ENCODE measurements at places on chromosomes 5 and 9.

GRCh38 chr9:104961238-104961637, 33.3 kb upstream of the ABCA1 start:
- DNase-seq = peak; percentile 1

- DNase-seq = no peak
Measured at GRCh38 chr5:60668686-60669304, 31.2 kb downstream of the DEPDC1B start.

DNA sequence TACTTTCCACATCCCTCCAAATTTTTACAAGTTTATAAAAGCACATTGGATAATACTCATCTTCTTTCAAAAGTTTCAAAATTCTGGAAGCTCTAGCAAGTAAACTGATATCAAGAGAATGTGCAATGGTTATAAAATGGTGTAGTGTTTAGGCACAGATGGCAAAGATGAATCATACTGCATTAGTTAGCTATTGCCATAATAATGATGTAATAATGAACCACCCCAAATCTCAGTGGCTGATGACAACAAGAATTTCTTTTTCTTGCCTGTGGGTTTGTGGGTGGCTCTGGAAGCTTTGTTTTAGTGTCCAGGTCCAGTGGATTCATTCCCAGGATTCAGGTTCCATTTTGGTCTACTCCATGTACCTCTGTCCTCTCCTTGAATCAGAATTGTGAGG, 319.0 kb downstream of the BRINP1 start:
- DNase-seq = no peak

DNA sequence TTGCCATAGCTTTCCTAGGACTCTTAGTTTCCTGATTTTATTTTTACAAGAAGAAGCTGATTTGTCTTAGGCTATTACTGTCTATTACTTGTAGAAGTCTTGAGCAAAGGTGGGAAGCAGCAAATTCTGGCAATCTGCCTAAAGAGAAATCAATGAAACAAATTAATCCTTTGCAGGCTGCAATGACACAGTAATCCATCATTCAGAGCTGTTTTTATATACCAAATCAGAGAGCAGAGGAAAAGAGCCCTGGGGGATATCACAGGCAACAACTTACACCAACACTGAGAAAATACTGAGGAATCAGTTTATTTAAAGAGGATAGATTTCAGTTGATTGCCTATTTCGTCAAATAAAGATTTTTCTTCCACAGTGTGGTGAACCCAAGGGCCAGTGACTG, 13.6 kb downstream of the NR2F1-AS1 start:
- no peak for DNase-seq

- DNase-seq = no peak
Measured at GRCh38 chr5:68562308-68562707, 346.8 kb downstream of the PIK3R1 start.

- DNase-seq = no peak
Measured at GRCh38 chr5:37005252-37005651, 128.7 kb downstream of the NIPBL start.

GRCh38 chr5:54874337-54875021, 110.9 kb downstream of the ESM1 start:
- DNase-seq = no peak

- DNase-seq = no peak
Measured at GRCh38 chr9:81234924-81235610, 454.3 kb downstream of the TLE1 start.

DNA sequence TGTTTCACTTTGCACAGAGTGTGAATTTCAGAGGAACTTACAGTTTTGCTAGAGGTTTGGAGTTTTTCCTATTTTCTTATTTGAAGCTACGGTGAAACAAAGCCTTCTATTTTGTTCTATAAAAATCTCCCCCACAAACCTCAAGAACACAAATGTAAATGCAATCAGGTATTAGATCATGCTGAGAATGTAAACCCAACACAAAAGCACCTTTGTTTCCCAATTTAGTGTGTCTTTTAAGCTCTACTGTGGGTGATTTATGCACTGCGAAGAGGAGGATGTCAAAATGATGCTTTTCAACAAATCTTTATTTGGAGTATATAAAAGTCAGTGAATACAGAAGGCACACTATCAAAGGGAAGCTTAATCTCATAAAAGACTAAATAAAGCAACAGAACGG, 4.3 kb upstream of the DRD1 start:
- no peak for DNase-seq

GRCh38 chr5:156396063-156396829, 69.3 kb downstream of the SGCD start:
- DNase-seq = no peak

- no peak for DNase-seq
Measured at GRCh38 chr9:119088002-119088547, 281.2 kb downstream of the BRINP1 start.

DNA sequence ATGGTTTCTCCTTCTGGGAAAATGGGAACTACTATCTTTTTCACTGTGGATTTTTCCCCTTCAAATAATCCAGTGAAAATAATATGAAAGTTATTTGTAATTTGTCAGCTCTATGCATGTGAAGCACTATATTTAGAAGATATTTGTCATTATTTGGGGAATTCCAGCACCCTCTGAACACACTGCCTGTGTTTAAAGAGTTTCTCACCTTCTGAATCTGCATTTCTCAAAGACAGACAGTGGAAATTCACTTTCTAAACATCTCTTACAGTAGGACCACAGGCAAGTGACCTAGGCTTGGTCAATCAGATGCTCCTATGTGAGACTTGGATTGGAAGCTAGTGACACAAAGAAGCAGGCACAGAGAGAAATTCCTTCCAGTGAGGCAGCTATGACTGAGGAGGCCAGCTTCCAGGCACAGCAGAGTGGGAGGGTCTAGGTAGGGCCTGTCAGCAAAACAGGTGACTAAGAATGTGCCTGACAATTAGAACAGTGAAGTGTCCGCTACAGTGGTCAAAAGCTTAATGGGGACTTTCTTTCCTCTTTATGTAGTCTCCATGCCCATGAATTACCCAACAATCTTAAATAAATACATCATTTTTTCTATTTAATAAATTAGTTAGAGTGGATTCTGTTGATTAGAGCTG, 167.2 kb downstream of the HMHB1 start:
- DNase-seq = no peak

DNA sequence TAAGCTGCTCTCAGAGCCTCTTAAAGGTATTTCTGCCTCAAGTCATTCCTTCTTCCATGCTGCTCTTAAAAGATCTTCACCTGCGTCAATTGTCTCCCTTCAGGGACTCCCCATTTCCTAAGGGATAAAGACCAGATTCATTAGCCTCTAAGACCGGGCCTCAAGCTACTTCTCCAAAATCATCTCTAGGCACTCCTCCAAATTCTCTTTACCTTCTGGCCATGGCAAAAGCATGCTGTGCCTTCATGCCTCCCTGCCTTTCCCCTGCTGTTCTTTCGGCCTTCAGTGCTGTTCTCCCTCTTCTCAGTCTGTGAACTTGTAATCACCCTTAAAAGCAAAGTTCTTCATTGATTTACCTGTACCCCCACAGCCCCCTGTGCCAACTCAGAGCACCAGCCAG, 4.4 kb downstream of the TMOD1 start:
- no peak for DNase-seq

- DNase-seq = no peak
Measured at GRCh38 chr9:84932915-84933527, 263.5 kb downstream of the NTRK2 start.

DNA sequence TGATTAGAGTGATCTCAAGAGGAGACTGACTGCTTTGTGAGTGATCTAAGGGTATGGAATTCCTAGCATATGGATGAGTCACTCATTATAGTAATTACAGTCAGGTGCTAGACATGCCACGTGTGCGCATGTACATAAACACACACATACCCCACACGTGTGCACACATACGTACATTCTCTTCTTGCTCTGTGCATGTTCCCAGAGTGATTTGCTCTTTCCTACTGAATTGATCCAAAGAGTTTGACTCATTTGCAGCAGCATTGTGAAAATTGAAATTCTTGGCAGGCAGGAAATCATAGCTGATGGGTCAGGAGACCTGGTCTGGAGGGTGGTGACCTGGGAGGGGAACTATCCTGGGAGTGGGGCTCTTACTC, 63.8 kb downstream of the ANGPTL2 start:
- DNase-seq = no peak

GRCh38 chr5:84419742-84420141, 35.1 kb upstream of the EDIL3 start:
- DNase-seq = no peak

DNA sequence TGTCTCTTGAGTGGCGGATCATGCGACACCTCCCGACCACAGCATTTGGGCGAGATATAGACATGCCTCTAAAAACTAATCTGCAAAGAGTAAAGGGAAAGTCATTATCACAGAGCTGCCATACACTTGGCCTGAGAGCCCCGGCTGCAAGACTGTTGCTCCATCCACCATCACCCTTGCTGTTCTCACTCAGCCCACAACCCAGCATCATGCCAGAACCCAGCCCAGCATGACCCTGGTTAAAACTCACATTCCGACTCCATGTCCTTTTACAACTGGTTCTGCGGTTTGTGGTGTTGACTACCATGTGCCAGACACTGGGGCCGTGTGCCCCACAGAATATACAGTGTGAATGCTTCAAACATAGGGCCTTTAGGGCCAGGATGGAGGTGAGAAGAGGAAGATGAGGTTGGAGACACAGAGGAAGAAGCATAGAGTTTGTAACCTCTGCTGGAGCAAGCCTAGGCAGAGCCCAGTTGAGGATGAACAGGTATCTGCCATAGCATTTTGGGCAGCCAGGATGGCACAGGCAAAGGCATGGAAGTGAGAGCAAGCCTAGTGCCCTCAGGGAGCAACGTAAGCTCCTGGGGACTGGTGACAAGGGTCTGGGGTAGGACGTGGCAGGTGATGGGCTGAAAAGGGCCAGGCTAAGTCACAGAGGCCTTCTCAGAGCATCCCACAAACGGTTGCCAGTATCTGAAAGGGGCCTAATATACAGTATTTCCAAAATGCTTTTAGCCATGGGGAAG, 37.5 kb upstream of the SMU1 start:
- DNase-seq = no peak

DNA sequence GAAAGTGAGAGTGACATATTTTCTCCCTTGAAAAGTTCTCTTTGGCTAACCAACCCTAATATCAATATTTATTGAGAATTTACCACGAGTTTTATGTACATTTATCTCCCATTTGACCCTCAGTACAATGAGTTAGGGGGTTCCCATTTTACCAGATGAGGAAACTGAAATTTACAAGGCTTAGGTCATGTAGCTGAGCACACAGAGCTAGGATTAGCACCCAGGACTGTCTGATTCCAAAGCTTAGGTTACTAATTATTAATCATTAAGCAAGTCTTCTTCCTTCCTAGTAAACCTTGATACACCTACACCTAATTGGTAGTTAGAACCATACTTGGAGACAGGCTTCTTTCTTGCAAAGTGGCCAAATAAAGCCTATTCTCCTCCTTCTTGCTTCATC, 12.2 kb downstream of the SLC1A1 start:
- DNase-seq = no peak

- no peak for DNase-seq
Measured at GRCh38 chr9:136311051-136312008, 7.4 kb upstream of the CCDC187 start.

DNA sequence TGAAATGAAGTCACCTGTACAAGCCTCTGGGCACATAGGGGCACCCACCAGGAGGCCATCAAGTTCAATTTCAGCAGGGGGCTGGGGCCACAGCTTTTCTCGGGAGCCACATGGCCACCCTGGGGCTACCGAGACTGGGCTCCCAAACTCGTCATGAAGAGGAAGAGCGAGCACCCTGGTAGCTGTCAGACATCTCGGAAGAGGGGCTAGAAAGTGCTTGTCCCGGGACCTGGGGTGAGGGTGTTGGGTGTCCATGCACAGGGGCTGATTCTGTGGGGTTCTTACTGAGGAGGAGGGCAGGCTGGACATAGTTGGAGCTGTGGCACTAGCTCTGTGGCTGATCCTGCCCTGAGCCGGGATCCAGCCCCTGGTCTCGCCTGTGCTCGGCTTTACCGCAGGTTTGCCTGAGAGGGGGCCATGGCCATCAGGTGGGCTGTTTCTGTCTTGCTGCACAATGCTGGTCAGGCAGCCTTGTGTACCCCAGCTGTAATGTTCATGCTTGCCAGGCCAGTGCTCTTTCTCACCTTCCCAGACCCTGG, 70.3 kb downstream of the PHF2 start:
- no peak for DNase-seq

GRCh38 chr5:151178777-151179488, 21.4 kb upstream of the ANXA6 start:
- DNase-seq = no peak

- DNase-seq = no peak
Measured at GRCh38 chr9:107708791-107709190, 219.2 kb upstream of the KLF4 start.

GRCh38 chr9:2271426-2271825, 256.3 kb downstream of the SMARCA2 start:
- no peak for DNase-seq

DNA sequence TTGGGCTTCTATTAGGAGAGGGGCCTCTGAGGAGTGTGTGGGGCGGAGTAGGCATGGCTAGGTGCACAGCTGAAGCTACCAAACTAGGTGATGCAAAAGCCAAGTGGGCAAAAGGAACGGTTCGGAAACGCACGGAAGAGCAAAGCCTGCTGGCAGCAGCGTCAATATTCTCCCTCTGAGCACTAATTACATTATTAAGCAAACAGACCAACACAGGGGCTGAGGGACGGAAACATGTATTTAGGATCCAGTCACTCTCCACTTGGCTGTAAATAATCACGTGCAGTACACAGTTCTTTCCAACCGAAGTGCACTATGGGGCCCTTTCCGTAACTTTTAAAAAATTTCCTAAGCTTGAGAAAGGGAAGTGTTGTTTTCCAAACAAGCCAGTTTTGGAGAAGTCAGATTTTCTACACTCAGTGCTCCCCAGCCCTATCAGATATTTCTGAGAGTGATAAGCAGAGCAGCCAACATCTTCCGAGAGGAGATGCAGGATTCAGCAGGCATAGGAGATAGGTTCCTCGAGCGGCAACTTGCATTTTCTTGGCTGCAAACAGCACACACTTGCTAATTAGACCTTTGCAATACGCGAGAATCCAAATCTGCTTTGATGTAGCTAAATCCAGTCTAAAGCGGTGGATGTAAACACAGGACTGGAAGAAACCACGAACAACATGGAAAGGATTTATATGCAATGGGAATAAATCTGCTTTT, 217.2 kb upstream of the TBCA start:
- DNase-seq = no peak

GRCh38 chr5:56123531-56124243, 109.4 kb downstream of the ANKRD55 start:
- no peak for DNase-seq

DNA sequence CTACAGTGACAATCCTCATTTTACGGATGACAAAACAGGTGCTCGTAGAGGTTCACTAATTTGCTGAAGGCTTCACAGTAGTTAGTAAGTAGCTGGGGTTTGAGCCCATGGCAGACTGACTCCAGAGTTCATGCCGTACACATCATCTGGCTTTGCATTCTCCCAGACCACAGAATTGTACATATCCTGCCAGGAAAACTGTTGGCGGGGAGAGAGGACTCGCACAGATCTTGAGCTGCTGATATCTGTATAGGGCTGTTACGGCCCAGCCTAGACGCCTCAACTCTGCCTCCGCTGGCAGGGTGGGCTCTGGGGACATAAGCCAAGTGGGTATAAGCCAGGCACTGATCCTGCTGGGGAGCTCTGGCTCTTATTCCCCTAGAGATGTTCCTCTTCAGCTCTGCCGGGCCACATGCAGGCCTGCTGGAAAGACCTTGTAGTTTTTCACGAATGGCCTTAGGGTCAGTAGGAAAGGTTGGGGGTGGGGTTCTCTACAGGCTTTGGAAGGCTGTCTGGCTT, 16.3 kb downstream of the LARP1 start:
- no peak for DNase-seq

Data from stimulated activated CD8-positive, alpha-beta memory T cell treated with anti-CD3 and anti-CD28 coated beads, Interleukin-4, amount 100 ng/mL, for 4 hours (primary cell).